ENCODE measurements at places on chromosomes 13 and 19. TPM values are rescaled to one million over a fixed set of nuclear protein-coding genes. Genes with fewer than 3 reads are reported as not detected.

GAMT gene
- total RNA-seq: 67.4 TPM

ZNF682 gene
- total RNA-seq: 1.3 TPM

VAV1 gene
- total RNA-seq: 1.0 TPM

IQCN gene
- 1.6 TPM for total RNA-seq

ZNF578 gene
- total RNA-seq: 2.2 TPM

NOVA2 gene
- total RNA-seq: 0.24 TPM

CARD8 gene
- 6.3 TPM for total RNA-seq
